ENCODE measurements at places on chromosomes 7 and 10. TPM values are rescaled to one million over a fixed set of nuclear protein-coding genes. Genes with fewer than 3 reads are reported as not detected.

- no peak for DNase-seq
These were observed 151.5 kb downstream of the WDR11 start for GRCh38 chr10:121002586-121003205.

DNA sequence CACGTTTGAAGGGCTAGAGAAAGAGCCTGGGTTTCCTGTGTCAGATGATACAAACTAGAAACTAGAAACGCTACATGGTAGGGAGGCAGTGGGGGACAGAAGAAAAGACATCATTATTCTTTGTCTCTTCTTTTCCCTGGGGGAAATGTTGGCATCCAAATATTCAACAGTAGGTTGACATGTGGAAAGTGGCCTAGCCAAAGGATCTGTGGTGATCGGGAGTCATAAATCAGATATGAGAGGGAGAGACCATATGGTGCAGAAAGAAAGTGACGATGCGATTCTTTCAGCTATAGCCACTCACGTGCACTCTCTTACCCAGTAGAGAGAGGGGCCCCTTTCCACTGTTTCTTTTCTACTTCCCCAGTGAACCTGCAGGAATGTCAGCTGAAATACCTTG, 964.7 kb downstream of the LRMDA start:
- DNase-seq, result no peak

GRCh38 chr10:112535531-112535951, 88.5 kb downstream of the VTI1A start:
- no peak for DNase-seq

DNA sequence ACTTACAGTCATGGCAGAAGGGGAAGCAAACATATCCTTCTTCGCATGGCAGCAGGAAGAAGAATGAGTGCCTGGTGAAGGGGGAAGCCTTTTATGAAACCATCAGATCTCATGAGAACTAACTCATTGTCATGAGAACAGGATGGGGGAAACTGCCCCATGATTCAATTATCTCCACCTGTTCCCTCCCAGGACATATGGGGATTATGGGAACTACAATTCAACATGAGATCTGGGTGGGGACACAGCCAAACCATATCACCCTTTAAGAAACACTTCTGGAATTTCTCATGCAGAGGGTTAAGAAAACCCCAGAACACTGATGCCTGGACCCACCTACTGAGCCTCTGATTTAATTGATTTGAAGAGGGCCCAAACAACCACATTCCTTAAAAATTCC, 63.3 kb upstream of the DNAJB12 start:
- no peak for DNase-seq

DNA sequence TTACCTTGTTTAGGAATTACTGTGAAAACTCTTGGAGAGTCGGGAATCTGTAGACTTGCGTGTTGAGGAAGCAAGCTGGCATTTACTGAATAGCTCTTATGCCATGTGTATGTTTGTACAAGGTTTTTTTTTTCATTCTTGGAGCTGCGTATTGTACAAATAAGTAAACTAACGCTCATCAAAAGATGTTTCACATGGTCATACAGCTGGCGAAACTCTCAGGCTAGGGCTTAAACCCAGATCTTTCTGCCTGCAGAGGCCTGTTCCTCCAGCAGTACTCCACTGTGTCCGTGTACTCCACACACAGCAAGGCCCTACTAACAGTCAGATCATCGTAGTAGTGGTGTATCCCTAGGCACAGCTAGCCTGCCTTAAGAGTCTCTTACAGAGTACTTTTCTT, 7.4 kb downstream of the EDRF1 start:
- no peak for DNase-seq

DNA sequence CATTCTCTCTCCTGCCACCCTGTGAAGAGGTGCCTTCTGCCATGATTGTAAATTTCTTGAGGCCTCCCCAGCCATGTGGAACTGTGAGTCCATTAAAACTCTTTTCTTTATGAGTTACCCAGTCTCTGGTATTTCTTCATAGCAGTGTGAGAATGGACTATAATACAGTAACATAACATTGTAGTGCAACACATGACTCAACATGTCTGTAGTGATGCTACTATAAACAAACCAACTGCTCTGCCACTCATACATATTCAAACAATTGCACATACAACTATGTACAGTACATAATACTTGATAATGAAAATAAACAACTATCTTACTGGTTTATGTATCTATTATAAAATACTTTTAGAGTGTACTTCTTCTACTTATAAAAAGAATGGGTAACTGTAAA, 7.1 kb downstream of the ATOH7 start:
- DNase-seq, result no peak

- no peak for DNase-seq
These were observed 11.6 kb downstream of the PANK1 start for GRCh38 chr10:89633484-89633883.

DNA sequence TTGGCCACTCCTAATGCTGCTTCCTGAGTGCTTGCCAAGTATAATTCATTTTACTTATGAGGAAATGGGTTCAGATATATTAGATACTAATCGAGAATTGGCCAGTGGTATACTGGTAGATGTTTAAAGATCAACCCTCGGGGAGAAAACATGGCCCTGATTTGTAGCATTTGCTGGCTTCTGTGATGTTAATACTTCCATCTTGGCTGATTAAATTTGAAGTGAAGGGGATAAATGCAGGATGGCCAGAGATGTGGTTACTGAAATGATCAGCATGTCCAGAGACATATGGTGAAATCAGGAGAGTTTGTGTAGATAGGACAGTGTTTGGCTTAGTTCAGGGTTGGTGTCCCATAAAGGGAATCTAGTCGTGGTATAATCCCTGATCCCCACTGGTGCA, 11.2 kb downstream of the UBE2D4 start:
- peak; percentile 28 for DNase-seq

DNA sequence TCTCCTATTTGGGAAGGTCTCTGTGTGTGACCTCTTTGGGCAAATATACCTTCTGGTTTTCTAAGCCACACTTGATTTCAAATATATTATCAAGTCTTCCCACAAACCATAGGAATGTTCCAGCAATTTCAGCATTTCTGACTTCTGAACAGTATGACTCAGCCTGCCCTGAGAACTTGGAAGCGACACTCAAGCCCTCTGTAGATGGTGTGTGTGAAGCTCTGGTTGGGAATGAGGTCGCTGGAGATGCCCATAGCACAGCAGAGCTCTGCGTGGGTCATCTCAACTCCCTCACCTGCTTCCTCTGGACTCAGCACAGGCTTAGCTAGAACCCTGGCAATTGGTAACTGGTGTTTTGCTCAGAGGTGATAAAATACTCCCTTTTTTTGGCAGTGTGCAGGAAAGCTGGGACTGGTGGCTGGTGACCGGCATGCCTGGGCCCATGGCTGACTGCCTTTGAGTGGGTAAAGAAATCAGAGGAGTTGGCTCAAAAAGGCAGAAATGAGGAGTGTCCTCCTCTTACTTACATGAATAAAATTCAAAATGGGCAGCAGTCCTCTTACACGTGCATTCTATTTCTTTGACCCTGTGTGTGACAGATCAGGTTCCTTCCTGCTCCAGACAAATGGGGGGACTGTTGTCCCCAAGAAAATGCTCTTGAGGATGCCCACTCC, 87.5 kb upstream of the NRP1 start:
- peak; percentile 40 for DNase-seq

DNA sequence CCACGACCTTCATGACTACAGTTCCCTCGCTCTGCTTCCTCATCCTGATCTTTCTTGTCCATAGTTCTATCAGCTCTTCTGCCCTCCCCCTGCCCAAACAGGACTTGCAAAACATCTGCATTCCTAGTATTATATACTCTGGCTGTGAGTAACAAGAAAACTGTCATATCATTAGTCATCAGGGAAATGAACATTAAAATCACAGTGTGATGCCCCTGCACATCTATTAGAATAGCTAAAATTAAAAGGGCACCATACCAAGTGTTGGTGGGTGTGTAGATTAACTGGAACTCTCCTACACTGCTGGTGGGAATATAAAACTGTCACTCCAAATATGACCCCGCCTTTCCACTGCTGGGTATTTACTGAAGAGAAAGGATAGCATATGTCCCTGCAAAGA, 141.8 kb downstream of the C7orf25 start:
- no peak for DNase-seq

Gene SPRN
- under 0.01 TPM for total RNA-seq

Gene PLAC9
- 0.68 TPM for total RNA-seq

Gene CHST15
- total RNA-seq, result 99.0 TPM

Gene ANKRD1
- 829 TPM for total RNA-seq

Gene EIF5AL1
- 0.51 TPM for total RNA-seq

Gene NKX2-3
- not detected for total RNA-seq

Gene NEURL1
- total RNA-seq, result not detected

Gene TMEM229A
- total RNA-seq, result not detected

All from dermis blood vessel endothelial cell (primary cell).